ENCODE measurements at places on chromosomes 3 and 15.

DNA sequence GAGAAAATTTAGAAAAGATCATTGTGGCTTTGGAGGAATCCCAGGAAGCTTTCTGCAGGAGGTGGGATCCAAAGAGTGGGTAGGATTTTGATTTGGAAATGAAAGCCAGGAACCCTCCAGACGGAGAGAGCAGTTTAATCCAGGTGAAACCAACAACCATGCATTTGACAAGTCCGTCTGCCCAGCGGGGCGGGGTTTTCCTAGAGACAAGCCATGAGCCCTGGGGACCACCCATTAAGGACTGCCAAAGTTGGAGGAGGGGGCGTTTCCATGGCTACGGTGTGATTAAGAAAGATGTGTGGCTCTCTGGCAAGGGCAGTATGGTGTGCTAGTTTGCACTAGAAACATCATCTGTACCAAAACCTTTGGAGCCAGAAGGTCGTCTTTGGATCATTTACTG lies 53.4 kb downstream of the SRGAP3 start:
- DNase-seq = no peak

GRCh38 chr3:159170436-159171003 lies 368.7 kb downstream of the MFSD1 start:
- peak; percentile 31 for DNase-seq

DNA sequence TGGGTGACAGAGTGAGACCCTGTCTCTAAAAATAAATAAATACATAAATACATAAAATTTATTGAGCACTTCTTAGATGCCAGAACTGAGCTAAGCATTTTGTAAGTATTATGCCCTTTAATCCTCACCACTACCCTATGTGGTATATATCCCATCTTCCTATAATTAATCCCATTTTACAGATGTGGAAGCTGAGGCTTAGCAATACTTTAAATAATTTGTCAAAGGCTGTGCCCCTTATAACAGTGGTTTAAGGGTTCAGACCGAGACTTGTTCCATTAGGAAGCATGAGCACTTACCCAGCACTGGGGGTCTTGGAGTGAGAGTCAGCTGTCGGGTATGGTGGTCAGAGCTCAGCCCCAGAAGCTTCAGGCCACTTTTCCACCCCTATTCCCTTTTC lies 7.5 kb upstream of the CHST14 start:
- DNase-seq = no peak

DNA sequence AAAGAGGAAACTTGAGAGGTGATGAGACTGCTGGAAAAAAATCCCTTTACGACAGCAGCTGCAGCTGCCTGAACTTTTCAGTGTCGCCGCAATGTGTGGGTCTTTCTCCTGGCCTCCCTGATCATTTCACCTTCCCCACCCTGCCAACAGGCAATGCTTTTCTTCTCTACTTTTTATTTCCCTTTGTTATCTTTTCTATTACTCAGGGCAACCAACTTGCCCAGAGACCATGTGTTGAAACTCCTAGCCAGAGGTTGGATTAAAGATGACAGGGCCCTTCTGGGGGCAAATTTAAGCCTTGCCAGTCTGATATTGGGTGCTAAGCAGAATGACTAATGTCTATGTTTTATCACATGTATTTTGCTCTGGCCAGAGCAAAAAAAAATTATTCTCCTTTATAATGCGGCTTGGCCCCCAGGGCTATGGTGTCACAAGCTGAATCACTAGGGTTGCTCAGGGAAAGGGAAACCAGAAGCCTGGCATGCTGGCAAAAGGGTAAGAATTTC lies 51.5 kb upstream of the CFAP20DC start:
- peak; percentile 11 for DNase-seq

DNA sequence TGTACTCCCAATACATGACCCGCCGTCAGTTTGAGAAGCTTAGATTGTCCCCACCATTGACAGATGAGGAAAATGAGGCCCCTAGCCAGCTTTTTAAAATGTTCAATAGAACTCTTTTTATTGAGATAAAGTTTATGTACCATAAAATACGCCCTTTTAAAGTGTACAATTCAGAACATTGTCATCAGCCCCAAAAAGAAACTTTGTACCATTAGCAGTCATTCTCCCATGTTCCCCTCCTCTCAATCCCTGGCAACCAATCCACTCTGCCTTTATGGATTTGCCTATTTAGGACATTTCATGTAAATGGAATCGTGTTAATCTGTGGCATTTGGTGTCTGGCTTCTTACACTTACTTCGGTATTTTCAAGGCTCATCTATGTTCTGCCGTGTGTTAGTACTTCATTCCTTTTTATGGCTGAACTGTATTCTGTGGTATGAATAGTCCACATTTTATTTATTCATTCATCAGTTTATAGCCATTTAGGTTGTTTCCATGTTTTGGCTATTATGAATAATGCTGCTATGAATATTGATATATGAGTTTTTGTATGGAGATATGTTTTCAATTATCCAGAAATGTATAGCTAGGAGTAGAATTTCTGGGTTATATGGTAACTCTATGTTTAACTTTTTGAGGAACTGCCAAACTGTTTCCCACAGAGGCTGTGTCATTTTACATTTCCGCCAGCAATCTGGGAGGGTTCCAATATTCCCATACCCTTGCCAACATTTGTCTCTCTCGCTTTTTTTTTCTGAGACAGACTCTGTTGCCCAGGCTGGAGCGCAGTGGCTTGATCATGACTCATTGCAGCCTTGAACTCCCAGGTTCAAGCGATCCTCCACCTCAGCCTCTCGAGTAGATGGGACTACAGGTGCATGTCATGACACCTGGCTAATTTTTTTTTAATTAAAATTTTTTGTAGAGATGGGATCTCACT lies 15.3 kb upstream of the PTPN23 start:
- peak; percentile 50 for DNase-seq

DNA sequence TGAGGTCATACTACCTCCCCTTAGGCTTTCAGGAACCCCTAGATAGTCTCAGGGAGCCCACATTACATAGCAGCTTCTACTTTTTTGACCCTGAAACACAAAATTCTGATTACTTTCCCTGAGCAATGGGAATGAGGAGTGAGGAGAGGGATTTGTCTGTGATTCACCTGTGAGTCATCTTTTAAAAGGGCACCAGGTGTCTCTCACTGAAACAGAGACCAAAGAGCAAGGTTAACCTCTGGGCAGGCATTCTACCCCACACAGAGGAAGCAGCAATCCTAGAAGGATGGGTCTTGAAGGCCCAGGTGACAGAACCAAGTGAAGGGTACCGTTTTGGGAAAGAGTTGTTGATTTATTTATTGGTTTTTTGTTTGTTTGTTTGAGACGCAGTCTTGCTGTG lies 31.1 kb upstream of the UBE2E2 start:
- no peak for DNase-seq

GRCh38 chr15:40313531-40314398 lies 6.0 kb upstream of the PLCB2 start:
- DNase-seq = peak; percentile 38

Measured in AG08395 (cell line).